Stimulated activated CD4-positive, alpha-beta T cell treated with anti-CD3 and anti-CD28 coated beads, Interleukin-15, amount 100 ng/mL, for 1 hour (primary cell): ENCODE measurements at places on chromosomes 1 and 21.

DNA sequence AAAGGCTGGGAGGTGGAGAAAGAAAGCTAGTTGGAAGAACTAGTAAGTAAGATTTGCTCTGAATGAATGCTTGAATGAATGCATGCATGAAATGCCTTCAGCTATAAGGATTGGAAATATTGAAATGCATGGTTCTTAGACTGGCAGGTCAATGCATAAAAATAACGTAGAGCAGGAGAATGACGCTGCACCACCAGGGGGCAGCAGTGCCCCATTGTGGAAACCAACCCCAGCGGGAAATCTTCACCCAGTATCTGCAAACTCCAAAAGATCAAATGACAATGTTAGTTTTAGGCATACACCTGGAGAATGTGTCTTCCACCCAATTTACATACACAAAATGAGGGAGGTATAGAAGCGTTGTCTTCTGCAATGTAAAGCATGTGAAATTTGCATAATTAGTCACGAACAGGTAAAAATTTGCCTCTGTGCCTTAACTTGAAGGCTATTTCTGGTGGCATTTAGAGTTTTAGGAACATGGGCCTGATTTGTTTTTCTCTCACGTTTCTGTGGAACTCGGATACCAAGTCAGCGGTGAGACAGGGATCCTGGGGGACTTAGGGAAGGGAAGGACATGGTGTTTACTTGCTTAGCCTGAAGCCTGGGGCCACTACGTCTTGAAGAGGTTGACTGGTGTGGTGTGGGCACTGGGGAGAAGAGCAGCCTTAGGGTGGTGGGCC, 78.6 kb downstream of the HHAT start:
- peak; percentile 75 for DNase-seq

DNA sequence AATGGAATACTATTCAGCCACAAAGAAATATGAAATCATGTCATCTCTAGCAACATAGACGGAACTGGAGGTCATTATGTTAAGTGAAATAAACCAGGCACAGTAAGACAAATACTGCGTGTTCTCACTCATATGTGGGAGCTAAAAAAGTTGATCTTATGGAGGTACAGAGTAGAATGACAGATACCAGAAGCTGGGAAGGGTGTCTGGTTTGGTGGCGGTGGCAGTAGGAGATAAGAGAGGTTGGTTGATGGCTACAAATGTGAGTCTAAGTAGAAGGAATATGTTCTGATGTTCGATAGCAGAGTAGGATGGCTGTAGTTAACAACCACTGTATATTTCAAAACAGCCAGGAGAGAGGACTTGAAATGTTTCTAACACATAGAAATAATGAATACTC, 121.6 kb downstream of the PLPPR4 start:
- DNase-seq = no peak

- DNase-seq = no peak
Measured at GRCh38 chr1:36172017-36172747, 16.2 kb downstream of the MAP7D1 start.

GRCh38 chr1:81554108-81554507, 246.6 kb upstream of the ADGRL2 start:
- DNase-seq = no peak

DNA sequence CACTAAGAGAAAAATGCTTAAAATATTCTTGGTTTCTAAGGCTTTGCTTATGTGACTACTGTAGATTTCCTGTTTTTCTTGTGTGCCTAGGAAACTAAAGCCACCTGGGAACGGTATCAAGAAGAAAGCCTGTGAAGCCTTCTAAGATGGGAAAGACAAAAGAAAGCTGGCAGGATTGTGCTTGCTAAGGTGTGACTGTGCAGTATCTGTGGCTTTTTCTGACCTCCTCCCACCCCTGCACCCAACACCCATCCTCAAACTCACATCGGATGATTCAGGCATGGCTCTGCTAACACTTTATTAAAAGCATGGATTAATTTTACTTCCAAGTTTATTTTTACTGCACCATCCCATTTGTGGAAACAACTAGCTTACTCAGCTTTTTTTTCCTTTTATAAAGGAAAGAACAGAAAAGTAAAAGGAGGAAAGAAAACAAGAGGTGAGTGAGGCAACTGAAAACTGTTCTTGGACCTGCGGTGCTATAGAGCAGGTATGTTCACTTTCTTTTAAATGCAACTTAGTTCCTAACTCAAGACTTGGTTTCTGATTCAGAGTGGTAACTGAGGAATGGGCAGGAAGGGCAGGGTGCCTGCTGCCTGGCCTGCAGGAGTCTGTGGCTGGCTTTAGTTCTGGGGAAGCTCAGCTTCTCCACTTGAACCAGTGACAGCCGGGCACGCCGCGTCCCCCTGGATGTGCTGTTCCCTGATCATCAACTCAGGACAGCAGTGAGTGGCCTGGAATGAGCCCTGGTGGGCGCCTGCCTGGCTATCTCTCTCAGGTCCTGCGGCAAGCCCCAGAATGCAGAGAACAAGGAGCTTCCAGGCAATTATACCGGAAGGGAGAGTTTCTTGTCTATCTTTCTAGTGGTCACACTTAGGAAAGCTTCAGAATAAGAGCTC, at the start of gene GBP6:
TSS of gene GBP6 (plus strand) at position 422 of the 899 bp plus-strand sequence. CDS start 4,493 bp downstream, outside the sequence.
- no peak for DNase-seq

DNA sequence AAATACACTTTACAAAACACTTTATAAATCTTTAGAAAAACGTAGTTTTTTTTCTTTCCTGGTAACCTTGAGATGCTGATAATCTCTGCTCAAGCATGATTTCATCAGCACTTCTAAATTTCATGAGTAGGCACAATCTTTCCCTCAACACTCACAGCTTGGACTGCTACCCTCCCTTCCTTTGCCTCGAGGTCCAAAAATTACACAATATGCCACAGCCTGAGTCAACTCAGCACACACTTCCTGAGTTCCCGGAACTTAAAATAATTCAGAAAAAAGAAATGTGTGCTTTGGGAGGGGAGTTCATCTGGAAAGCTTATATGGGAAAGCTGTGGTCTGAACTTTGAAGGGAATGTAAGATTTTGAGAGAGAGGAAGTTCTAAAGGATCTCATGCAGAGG, 5.9 kb downstream of the CLCA2 start:
- no peak for DNase-seq

GRCh38 chr1:229756666-229757065, 130.6 kb downstream of the URB2 start:
- no peak for DNase-seq

GRCh38 chr1:63849149-63849548, 75.3 kb downstream of the ROR1 start:
- DNase-seq = no peak

- no peak for DNase-seq
Measured at GRCh38 chr1:219062161-219062560, 111.5 kb upstream of the LYPLAL1 start.

- DNase-seq = no peak
Measured at GRCh38 chr1:44565259-44565750, 109.0 kb downstream of the TMEM53 start.

- no peak for DNase-seq
Measured at GRCh38 chr1:225660544-225660946, 7.6 kb upstream of the ENAH start.

DNA sequence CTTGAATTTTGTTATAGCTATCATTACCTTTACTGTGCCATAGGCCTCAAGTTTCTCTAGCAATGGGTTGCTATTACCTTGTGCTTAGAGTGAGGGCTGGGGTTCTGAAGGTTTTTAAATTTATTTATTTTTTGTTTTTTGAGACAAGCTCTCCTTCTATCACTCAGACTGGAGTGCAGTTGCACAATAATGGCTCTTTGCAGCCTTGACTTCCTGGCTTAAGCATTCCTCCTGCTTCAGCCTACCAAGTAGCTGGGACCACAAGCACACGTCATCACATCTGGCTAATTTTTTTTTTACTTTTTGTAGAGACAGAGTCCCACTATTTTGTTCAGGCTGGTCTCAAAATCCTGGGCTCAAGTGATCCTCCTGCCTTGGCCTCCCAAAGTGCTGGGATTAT, 41.5 kb downstream of the SNX27 start:
- no peak for DNase-seq

GRCh38 chr1:34663031-34663430, 91.8 kb upstream of the GJB5 start:
- DNase-seq = no peak

DNA sequence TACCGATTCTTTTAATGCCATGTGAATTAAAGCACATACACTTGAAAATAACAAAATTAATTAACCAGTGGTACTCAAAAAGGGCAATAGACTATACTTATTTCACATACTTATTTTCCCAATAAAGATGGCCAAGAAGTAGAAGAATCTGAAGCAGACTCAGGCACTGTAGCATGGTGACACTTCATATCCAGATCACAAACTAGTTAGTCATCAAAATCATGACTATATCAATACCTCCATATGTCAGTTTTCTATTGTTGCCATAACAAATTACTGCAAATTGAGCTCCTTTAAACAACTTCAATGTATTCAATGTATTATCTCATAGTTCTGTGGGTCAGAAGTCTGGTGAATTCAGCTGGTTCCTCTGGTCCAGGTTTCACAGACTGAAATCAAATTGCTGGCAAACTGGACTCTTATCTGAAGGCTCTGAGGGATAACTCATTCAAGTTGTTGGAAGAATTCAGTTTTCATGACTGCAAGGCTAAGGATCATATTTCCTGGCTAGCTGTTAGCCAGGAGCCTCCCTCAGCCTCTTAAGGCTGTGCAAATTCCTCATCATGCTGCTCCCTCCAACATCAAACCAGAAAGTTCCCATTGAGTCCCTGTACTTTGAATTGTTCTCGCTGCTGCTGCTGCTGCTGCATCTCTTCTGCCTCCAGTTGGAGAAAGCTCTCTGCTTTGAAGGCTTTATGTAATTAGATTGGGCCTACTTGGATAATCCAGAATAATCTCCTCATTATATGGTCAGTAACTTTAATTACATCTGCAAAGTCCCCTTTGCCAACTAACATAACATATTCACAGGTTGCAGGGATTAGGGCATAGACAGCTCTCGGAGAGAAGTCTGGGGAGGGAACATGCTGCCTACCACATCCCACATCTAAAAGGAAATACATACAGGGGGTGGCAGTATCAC, 91.5 kb downstream of the MRPL39 start:
- no peak for DNase-seq

DNA sequence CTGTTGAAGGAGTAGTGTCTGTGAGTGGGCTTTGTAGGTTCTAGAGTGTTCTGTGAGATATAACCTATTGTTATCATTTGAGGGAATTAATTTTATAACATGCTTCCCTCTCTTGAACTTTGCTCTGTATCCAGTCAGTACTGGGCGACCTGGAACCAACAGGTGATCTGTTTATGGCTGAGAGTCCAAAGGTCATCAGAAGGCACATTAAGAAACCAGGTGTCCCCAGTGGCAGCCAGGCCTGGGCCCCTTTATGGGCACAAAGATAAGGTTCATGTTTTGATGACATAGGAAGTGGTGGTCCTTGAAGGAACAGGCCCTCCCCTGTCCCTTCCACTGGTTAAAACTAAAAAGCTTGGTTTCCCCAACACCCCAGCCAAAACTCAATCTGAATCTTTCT, 61.1 kb downstream of the FHAD1 start:
- DNase-seq = no peak

- no peak for DNase-seq
Measured at GRCh38 chr1:244218220-244218619, 167.1 kb downstream of the ZBTB18 start.

GRCh38 chr21:28821276-28822122, 171.2 kb downstream of the LTN1 start:
- DNase-seq = no peak

DNA sequence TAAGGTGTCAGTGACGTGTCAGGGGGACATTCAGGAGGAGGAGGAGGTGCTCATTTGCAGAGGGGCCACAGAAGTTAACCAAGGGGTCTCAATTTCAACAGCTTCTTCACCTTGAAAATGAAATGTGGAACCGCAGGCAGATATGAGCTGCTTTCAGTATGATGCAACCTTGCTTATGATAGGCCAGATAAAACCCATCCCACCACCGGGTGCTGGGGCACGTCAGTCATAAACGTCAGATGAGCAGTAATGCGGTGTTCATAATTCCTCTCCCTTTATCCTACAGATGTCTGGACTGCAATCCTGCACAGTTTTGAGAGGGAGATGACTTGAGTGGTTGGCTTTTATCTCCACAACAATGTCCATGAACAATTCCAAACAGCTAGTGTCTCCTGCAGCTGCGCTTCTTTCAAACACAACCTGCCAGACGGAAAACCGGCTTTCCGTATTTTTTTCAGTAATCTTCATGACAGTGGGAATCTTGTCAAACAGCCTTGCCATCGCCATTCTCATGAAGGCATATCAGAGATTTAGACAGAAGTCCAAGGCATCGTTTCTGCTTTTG, 1.7 kb downstream of the PTGFR start:
- DNase-seq = no peak

- DNase-seq = no peak
Measured at GRCh38 chr1:66576645-66577044, 42.7 kb downstream of the SGIP1 start.

DNA sequence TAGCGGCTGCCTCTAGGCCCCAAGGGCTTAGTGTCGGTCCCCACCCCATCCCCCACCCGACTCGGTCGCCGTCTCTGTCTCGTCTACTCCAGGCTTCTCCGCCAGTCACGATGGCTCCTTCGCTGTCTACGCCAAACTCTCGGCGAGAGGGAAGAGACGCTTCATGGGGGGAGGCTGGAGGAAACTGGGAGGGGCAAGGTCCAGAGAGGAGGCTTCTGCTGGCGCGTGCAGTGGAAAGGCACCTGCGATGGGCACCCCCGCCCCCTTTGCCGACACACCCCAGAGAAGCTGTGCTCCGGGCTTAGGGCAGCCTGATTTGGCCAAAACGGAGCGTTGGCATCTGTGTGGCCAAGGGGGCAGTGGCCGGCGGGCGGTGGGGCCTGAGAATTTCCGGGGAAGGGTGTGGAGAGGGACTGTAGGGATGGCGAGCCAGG, 1.2 kb upstream of the CSMD2 start:
- no peak for DNase-seq

- no peak for DNase-seq
Measured at GRCh38 chr1:21855257-21856096, 43.4 kb downstream of the LDLRAD2 start.

- peak; percentile 6 for DNase-seq
Measured at GRCh38 chr1:23980728-23981070, 572 bp upstream of the SRSF10 start.

- DNase-seq = no peak
Measured at GRCh38 chr1:55006931-55007330, 8.2 kb downstream of the BSND start.

- no peak for DNase-seq
Measured at GRCh38 chr1:27562021-27562420, 41.9 kb downstream of the AHDC1 start.

GRCh38 chr1:18667333-18667732, 36.7 kb downstream of the PAX7 start:
- no peak for DNase-seq

DNA sequence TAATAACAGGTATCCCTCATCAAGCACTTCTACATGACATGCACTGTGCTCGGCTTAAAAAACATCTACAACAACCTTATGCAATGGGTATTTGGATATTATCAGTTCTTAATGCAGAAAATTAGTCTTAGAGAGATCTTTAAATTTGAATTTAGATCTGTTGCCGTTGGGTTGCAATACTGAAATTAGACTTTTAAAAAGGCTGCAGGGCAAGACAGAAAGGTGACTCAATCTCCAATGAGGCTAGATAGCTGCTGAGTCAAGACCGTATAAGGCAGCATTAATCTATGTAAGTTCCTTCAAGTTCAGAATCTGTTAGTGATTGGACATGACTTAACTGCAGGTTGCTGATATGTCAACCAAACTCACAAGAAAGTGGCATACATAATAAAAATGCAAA, 37.3 kb downstream of the OLFM3 start:
- DNase-seq = no peak

GRCh38 chr1:151259351-151259750, 4.8 kb downstream of the PSMD4 start:
- DNase-seq = no peak
